AG09309 (cell line): ENCODE measurements at places on chromosomes 5 and 9.

- DNase-seq: no peak
Measured at GRCh38 chr5:112529525-112529924, 110.4 kb upstream of the EPB41L4A start.

DNA sequence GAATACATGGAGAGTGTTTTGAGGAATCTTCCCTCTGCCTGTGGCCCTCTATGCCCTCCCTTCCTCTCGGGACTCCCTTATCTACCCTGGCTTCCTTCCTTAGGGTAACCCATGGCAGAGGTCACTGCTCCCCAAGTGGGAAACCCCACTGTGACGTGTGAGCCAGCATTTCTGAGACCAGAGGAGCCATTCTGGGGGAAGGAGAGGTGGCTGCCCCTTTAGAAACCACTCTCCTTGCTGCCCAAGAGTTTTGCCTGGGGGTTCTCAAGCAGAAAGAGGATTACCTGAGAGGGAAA is 23.1 kb downstream of the CCNJL start:
- DNase-seq: no peak

GRCh38 chr5:113202746-113203716 is 226.4 kb downstream of the DCP2 start:
- DNase-seq: no peak

DNA sequence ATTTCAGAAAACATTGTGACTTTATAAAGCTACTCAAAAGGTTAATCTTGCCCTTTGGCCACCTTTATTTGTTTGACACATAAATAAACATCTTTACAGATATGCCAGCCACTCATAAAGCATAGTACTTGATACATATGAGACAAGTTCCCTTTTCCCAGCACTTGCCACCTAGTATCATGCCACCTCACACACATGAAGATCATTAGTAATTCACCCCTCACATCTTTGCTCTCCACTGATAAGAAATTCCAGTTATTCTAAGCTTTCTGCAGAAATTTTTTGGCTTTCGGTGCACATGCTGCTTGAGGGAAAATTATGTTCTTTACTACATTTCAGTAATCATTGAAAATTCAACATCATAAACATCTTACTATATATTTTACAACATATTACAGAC is 59.1 kb downstream of the DEPDC1B start:
- no peak for DNase-seq

GRCh38 chr5:96259151-96259772 is 173.8 kb downstream of the PCSK1 start:
- no peak for DNase-seq

- DNase-seq: no peak
Measured at GRCh38 chr9:93120846-93121315, 13.2 kb downstream of the NINJ1 start.

DNA sequence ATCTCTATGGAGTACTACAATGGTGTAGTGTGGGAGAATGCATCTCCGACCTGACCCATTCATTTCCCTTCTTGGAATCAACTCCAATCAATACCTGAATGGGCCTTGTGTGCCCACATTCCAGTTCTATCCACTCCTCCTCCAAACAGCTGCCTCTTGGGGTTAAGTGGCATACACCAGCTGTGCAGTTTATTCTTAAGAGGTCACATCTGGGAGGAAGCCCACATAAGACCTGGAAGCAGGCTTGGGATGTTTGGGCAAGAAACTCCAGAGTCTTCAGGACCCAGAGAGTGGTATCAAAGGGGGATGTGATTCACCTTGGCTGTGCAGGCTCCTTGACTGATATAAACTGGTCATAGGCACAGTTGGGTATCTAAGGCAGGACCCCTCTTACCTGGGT is 46.0 kb downstream of the ACTBL2 start:
- DNase-seq: no peak

DNA sequence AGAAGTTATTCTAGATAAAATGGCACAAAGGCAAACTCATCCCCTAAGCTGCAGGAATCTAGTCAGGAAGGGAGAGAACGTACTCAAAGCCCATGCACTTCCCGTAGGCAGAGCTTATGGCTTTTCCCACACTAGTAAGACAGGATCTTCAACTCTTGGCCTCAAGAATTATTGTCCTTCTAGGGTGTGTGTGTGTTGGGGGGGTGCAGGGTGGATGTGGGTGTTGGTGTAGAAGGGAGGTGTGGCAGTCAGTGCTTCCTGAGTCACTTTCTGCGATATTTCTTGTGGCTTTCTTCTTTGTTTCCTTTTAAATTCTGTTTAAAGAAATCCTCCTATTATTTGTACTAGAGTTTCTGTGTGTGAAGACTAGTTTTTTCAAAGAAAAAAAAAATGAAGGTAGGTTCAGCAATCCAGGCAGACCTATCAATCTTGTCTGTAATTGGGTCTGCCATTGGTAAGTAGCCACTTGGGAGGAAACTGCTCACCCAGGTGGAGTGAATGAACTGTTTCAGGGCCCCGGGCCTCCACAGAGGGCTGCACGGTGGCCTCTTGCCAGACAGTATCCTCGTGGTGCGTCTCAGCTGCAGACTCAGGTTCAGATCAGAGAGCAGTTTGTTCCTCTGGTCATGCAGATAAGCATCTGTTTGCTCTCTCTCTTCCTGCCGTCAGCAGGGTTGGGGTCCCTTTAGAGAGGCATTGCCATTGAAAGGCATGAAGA is 131.9 kb downstream of the NPR3 start:
- no peak for DNase-seq

GRCh38 chr9:82480921-82481320 is 492.3 kb downstream of the SPATA31D1 start:
- no peak for DNase-seq
